ENCODE measurements at places on chromosomes 16 and 17.

GRCh38 chr17:81615401-81615930, 21.4 kb downstream of the NPLOC4 start:
- DNase-seq: no peak

- peak; percentile 80 for DNase-seq
Measured at GRCh38 chr16:68265078-68265920, 973 bp downstream of the SLC7A6 start.

DNA sequence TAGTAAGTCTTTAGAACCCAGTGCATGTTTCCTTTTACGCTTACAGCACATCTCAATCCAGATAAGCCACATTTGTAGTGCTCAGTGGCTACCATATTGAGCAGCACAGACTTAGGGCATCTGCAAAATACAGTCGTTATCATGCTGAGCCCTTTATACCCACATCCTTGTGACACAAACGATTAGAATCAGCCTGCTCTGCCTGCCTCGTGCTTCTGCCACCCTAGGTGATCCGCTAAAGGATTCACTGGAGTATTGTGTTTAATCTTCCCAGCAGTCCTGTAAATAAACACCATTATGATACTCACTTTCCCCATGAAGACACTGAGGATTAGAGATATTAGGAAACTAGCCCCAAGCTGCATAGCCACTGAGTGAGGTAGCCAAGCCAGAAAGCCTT, 51.3 kb upstream of the FA2H start:
- no peak for DNase-seq

GRCh38 chr16:30659507-30660423, 1.5 kb downstream of the FBRS start:
- DNase-seq: peak; percentile 75

- DNase-seq: no peak
Measured at GRCh38 chr17:48261297-48261880, 153.8 kb downstream of the SNX11 start.

DNA sequence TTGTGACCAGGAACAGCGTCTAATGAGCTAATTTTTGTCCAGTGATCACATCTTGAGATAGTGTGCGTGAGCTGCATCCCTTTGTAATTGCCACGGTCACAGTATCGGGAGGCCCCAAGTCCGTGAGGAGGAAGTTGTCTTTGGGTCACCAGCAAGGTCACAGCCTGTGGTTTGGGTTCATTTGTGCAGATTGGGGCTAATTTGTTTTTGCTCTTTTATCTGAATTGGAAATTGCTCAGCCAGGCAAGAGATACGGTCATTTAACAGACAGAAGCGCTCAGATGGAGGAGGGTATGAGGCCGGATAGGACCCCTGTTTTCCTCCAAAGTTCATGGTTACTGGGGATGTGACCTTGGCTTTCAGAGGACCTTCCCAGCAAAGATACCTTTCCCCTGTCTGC, 174.1 kb downstream of the SNX29 start:
- DNase-seq: no peak

GRCh38 chr17:80931421-80932265, 60.0 kb upstream of the CHMP6 start:
- DNase-seq: no peak

- DNase-seq: no peak
Measured at GRCh38 chr17:51601622-51602261, 341.4 kb downstream of the UTP18 start.

DNA sequence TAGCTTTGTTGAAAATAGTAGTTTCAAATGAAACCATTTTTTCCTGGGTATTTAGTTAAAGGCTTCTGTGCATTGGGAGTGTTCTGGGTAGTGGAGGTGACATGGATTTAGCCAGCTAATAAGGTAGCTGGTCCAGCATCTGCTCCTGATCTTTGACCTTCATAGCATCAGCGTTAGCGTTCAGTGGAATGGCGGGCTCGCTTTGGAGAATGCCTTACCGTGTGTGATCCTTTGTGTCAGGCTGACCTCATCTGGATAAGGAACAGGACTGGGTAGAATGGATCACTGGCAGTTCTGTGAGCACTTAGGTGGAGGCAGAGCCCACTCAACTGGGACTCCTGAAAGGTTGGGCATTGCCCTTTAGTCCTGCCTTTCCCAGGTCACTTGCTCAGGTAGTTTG, 3.7 kb downstream of the SAP30BP start:
- DNase-seq: no peak

DNA sequence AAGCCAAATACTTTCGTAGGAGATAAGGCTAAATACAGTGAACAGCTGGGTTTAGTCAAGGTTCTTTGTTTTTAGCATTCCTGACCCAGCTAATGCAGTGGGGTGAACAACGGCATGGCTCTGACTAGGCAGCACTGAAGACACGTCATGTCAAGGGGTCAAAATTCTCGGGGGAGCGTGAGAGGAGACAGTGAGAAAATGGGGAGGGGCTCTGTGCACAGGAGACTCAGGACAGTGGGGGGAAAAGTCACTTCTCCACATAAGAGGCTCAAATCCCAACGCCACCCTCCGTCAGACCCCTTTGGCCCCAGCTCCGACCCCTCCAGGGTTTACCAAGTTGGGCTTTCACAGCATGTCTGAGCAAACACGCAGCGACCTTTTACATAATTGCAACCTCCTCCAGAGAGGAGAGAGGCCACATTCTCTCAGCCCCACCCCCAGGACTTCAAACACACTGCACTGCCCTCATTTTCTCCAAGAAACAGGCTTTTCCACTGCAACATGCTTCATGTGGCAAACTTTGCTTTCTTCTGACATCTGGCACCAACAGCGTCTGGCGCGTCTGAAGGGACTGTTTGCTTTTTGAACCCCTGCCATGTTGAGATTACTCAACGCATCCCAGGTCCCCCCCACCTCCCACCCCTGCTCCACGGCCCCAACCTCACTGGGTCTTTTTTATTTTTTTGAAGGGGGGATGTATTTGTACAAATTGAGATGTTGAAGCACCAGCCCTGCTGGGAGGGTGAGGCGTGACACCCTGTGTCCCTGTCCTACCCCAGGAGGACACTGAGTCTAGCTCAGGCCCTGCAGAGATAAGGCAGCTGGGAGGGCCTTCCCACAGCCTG, 30.0 kb downstream of the AXIN2 start:
- peak; percentile 78 for DNase-seq

DNA sequence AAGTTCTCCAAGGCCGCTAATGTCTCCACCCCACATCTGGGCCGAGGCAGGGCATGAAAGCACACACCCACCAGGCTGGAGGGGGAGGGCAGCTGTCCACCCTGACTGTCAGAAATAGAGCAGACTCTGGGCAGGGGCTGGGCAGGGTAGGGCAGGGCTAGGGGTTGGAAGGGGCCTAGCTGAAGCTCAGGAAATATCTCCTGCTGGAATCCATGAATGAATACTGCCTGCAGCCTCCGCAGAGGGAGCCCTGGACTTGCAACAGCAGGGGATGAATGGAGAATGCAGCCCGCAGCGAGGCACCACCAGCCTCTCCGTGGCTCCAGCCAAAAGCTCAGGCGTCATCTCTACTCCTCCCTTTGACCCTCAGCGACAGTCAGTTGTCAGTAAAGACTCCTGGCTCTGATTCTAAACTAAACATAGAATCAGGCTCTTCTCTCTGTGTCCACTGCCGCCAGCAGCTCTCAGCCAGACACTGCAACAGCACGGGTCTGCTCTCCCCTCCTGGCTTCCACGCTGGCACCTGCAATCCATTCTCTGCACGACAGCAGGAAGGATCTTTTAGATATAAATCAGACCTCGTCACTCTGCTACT, 23.9 kb upstream of the NGFR start:
- peak; percentile 50 for DNase-seq

- DNase-seq: no peak
Measured at GRCh38 chr17:10249271-10250010, 51.0 kb upstream of the GAS7 start.

- DNase-seq: no peak
Measured at GRCh38 chr17:18910881-18911280, 41.1 kb upstream of the SLC5A10 start.

GRCh38 chr17:7750321-7750821, 32.8 kb downstream of the DNAH2 start:
- no peak for DNase-seq

- no peak for DNase-seq
Measured at GRCh38 chr17:72491102-72491501, 370.3 kb downstream of the SOX9 start.

DNA sequence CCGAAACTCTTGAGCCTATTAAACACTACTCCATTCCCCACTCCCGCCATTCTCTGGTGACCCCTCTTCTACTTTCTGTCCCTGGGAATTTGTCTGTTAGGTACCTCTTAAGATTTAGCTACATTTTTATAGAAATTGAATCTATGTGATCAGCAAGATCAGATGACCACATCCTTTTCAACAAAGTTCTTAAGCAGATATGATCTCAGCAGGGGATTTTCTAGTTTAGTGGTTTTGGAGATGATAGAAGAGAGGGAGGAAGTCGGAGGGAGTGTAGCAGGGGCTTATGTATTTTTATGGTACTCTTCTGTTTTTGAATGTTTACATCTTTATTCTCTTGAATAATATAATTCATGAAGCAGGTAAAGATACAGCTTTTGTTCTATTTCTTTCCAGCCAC, 40.8 kb downstream of the RPA1 start:
- DNase-seq: no peak

- no peak for DNase-seq
Measured at GRCh38 chr16:79439901-79440300, 160.6 kb downstream of the MAF start.

DNA sequence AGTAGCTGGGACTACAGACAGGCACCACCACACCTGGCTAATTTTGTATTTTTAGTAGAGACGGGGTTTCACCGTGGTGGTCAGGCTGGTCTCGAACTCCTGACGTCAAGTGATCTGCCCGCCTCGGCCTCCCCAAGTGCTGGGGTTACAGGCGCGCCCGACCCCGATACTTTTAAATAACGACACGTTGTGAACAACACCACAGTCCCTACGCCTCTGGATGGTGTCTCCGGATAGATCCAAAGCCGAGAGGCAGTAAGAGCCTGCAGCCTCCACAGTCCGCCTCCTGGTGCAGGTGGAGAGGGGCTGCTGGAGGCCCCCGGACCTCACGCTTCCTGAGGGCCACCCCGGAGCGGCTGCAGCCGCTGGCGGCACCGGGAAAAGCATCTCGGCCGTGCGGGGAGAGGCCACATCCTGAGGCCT, 741 bp upstream of the TLCD3A start:
- DNase-seq: no peak

GRCh38 chr16:30694926-30695693, 3.9 kb upstream of the SRCAP start:
- no peak for DNase-seq

Data from right cardiac atrium (tissue), 5 donors.